NCI-H446 treated with DMSO at 0.1 percent for 48 hours (cell line): ENCODE measurements at places on chromosomes 11 and 22.

DNA sequence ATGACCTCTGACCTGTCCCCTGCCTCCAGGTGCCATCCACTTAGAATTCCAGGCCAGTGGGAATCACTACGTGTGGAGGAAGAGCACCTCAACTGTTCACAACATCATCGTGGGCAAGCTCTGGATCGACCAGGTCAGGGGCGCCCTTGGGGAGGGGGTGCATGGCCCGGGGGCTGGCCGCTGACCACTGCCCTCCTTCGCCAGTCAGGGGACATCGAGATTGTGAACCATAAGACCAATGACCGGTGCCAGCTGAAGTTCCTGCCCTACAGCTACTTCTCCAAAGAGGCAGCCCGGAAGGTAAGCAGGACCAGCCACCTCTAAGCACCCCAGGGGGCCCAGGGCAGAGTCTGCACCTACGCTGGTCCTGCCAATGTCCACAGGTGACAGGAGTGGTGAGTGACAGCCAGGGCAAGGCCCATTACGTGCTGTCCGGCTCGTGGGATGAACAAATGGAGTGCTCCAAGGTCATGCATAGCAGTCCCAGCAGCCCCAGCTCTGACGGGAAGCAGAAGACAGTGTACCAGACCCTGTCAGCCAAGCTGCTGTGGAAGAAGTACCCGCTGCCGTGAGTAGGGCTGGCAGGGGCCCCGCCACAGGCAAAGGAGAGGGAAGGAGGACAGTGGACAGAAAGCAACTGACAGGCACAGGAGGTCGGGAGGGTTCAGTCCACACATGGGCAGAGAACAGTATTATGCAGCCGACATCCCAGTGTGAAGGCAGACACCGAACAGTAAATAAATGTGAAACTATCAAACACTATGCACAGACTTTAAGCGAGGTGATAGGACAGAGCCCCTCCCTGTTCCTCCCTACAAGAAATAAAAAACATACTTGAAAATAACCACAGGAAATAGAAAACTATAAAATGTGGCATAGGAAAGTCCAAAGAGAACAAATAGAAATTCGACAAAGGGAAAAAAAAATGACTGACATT, 74.9 kb downstream of the MORC2 start:
- no peak for DNase-seq

- no peak for DNase-seq
Observed at GRCh38 chr11:69810289-69811118, 8.7 kb downstream of the FGF3 start.

GRCh38 chr22:30326255-30326705, 461 bp downstream of the TBC1D10A start:
- DNase-seq: no peak

DNA sequence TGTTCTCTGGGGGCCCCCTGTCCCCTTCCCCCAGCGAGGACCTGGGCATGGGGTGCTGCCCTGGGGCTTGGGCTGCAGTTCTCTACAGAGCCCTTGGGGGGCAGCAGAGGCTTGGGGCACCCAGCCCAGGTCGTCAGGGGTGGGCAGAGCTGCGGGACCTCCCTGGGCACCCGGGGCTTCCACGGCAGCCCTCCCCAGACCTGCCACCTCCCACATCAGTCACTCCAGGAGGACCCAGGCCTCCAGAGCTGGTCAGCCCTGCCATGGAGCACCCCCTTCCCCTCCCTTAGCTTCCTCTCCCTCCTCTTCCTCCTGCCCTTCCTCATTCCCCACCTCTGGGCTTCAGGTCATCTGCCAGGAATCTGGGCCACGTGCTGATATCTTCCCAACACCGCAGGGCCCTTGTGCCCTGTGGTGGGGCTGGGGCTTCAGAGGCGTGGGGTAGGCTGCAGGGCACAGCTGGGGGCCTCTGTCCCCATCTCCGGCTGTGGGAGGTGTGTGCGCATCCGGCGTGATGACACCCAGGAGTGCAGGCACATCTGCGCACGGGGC, 5.8 kb downstream of the TSPAN4 start:
- no peak for DNase-seq

DNA sequence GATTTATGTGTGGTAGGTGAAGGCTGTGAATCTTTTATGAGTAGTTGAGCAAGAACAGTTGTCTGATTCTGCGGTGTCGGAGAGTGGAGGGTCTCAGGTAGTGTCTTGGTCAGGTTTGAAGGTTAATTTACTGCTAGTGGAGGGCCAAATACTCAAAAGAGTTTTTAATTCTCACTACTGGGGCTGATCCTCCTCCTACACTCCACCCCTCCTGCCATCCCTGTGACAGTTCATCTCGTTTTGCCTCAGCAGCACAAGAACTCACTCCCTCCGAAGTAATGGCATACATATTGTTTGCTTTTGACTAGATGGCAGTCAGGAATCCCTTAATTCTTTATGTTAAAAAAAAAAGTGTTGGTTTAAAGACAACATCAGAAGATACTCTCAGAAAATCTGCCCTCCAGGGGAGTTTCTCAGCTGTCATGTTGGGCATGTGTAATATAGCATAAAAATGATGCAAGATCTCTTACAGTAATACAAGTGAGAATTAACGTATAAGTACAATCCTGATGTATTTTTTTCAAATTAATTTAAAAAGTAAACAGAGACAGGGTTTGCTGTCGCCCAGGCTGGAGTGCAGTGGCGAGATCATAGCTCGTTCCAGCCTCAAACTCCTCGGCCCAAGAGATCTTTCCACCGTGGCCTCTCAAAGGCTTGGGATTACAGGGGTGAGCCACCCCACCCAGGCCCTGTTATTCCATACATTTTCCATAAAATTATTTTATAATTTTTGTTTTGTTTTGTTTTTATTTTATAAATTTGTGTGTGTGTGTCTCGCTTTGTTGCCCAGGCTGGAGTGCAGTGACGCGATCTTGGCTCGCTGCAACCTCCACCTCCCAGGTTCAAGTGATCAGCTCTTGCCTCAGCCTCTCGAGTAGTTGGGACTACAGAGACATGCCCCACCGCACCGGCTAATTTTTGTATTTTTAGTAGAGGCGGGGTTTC, 1.3 kb downstream of the FAR1 start:
- no peak for DNase-seq

GRCh38 chr22:46577368-46578249, 40.2 kb upstream of the CELSR1 start:
- DNase-seq: no peak

DNA sequence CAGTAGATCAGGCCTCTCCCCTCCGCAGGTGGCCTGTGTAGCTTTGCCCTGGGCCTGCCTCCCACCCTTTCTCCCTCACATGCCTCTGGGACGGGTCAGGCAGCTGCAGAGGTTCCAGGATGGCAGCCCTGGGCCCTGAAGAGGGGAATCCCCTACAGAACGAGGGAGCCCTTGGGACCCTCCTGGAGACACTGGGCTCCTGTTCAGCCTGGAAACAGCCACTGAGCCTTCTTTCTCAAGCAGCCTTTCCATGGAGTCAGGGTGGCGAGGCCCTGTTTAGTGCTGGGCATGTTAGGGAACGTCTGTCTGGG, 720.9 kb downstream of the BRD1 start:
- no peak for DNase-seq

GRCh38 chr11:61290905-61291690, 4.0 kb downstream of the VWCE start:
- DNase-seq: no peak

DNA sequence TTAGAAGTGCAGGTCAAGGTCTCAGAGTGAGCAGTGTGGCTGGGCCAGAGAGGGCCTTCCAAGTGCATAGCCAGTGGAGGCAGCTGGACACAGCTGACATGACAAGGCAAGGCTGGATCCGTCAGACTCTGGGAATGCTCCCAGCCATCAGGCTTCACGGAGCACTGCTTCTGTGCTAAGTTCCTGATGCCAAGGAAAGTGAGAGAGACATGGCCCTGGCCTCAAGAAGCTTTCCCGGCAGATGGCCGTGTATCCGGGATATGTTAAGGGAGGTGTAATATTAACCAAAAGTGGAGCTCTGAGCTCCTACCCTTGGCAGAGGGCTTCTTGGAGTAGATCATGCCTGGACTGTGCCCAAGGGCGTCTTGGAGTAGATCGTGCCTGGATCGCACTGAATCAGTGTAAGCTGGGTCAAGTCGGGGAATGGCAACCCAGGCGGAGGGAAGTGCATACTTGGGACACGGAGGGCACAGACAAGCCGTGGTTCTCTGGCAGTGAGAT, 7.4 kb upstream of the EFCAB6 start:
- DNase-seq: no peak

DNA sequence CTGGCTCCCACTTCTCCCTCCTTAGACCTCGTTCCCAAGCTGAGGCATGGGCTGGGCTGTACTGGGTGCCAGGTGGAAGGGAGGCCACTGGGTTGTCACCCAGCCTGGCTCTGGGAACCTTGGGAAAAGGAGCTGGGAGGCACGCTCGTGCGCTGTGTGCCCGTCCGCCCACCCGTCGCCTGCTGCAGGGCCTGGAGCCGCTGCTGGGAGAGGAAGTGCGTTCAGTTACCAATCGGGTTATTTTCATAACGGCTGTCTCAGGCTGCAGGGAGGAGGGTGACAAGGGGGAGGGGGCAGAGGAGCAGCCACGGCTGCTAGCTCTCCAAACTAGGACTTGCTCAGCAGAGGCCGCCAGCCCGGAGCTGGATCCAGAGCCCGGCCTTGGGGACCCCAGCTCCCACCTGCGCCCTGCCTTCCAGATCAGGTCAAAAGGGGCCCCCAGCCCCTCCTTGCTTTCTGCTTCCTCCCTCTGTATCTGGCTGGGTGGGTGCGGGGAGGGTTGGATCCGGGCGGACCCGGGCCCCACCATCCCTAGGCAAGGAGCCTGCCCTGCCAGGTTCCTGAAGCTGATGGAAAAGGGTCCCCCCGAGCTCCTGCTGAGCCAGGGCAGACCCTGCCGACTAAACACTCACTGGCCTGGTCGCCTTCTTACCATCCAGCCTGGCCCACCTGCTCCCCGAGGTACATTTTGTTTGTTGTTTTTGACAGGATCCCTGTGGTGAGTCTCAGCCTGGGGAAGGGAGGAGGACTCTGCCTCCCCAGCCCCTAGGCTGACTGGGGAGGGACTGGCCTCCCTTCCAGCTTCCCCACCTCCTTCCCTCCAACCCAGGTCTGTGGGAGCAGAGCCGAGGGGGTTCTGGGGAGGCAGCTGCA, 14.3 kb downstream of the DGKZ start:
- DNase-seq: no peak

GRCh38 chr22:24099071-24099470, 82.2 kb upstream of the SUSD2 start:
- DNase-seq: no peak

DNA sequence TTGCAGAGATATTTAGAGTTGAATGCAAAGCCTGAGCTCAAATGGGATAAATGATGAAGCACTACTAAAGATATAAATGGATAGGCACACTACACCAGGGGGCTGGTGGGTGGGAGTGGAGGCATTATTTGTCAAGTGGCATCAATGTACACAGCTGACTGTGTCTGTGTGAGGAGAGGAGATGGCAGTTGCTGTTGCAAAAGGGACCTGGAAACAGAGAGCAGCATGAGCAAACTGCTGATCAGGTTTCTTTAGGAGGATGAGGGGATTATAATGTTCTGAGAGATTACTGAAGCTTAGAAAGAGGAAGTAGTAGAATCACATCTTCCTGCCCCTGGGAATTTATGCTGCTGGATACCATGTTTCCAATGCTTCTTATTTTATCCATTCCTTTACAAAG, 39.4 kb upstream of the LIN7C start:
- no peak for DNase-seq

GRCh38 chr11:114165326-114166230, 106.1 kb downstream of the ZBTB16 start:
- no peak for DNase-seq

DNA sequence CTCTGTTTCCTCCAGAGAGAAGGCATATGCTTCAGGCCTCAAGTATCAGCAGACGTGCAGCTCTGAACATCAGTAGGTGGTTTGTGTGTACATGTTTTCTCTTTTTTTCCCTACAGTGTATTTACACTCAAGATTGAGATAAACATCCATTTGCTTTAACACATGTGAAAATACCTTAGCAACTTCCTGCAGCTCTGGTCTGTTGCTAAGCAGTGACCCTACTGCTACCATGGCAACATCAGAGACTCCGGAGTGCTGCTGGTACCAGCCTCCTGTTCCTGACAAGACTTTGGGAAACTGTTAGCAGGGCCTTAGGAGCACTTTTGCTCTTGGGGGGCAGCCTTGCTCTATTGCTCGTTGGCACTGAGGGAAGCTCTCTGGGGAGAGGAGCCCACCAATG, 221.2 kb upstream of the PLET1 start:
- DNase-seq: no peak

- no peak for DNase-seq
Observed at GRCh38 chr22:37664249-37665101, 6.0 kb downstream of the PDXP start.

GRCh38 chr11:116736763-116737162, 36.0 kb downstream of the BUD13 start:
- no peak for DNase-seq

GRCh38 chr22:25048659-25049647, 96.4 kb downstream of the KIAA1671 start:
- DNase-seq: no peak

DNA sequence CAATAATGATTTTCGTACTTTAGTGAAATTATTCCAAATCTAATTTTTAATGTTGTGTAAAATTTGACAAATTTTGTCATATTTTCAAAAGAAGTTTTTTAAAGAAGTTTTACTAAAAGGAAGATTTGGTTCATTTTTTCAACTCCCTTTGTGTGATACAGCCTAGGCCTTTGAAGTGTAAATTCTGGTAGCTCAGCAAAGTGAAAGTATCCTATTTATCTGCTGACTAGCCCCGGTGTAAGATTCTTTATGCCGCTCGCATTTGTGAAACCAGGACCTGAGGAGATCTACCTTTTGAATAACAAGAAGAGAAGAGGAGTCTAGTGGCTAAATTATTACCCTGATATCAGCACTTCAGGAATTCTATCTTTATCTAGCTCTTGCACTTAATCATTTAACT, 177.4 kb downstream of the JRKL start:
- no peak for DNase-seq

GRCh38 chr22:30562366-30562765, 12.1 kb downstream of the GAL3ST1 start:
- DNase-seq: no peak

DNA sequence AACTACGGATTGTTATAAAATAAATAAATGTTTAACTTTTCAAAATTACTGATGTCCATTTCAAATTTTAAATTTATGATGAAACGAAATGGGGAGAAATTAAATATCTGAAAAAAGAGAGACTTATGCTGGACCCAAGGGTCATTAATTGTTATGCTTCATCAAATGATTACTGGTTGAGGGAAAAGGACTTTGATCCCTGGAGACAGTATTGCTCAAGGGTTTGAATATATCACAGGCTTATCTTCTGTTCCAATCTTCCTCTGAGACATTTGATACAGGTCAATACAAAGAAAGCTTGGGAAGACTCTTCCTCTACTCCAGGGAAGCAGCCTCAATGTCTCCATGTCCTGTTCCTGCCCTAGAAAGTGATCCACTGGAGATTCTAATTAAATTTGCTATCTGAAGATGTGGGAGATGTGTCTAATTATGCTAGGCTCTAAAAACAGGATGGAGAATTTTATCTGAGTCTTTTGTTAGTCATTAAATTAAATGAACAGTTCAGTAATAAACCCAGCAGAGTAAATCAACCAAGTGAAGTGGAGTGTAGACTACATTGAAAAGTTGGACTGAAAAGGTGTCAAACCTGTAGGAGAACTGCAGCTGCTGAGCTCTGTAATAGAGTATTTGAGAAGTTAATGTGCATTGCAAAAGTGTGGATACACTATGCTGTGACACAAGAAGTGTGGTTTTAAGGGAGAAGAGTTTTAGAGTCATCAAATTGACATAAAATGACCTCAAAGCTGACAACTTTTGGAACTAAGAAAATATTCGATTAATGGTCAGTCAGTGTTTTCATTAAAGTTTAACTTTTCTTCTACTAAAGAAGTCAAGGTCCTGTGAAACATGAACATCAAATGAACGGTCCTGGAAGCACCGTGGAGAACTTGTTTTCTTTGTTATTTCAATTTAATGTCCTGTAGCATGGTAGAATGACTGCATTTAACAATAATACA, 623.7 kb upstream of the CCDC90B start:
- no peak for DNase-seq
